ENCODE measurements at places on chromosomes 5 and 9. TPM values are rescaled to one million over a fixed set of nuclear protein-coding genes. Genes with fewer than 3 reads are reported as not detected.

Gene TSLP
- not detected for total RNA-seq

Gene LSM11
- total RNA-seq: 5.3 TPM

Gene NUTM2G
- total RNA-seq: not detected

Gene MSX2
- total RNA-seq: not detected

Gene C9orf50
- total RNA-seq: not detected

Gene CD14
- 96.6 TPM for total RNA-seq

Gene BRD3
- total RNA-seq: 47.9 TPM

Gene MARCHF11
- not detected for total RNA-seq

Gene HNRNPA0
- 14.9 TPM for total RNA-seq

Gene CCL21
- not detected for total RNA-seq

Gene INSYN2B
- not detected for total RNA-seq

Gene SRD5A1
- total RNA-seq: 8.5 TPM

Gene N4BP3
- total RNA-seq: 0.07 TPM

Gene PGGT1B
- total RNA-seq: 16.6 TPM

Gene KIF20A
- total RNA-seq: 1.1 TPM

Gene TRIM36
- total RNA-seq: 4.6 TPM

Gene NMUR2
- not detected for total RNA-seq

Gene SCGB3A2
- not detected for total RNA-seq

Gene TMEM215
- total RNA-seq: not detected

Gene SH3PXD2B
- 42.0 TPM for total RNA-seq

Gene CNTNAP3B
- 94.8 TPM for total RNA-seq

Gene KCNN2
- not detected for total RNA-seq

Gene EGFLAM
- 10.7 TPM for total RNA-seq

Gene ADAMTS12
- 8.0 TPM for total RNA-seq

Gene MYOZ3
- total RNA-seq: 0.81 TPM

Gene C1QTNF2
- 8.3 TPM for total RNA-seq

Gene FRMD3
- total RNA-seq: 5.2 TPM

Gene C5orf63
- 1.1 TPM for total RNA-seq

Gene HTR4
- total RNA-seq: 3.9 TPM

Gene GRXCR2
- total RNA-seq: not detected

Gene RORB
- total RNA-seq: 0.85 TPM

Gene ZNF300
- total RNA-seq: 8.0 TPM

Gene PCDH1
- 43.4 TPM for total RNA-seq

Gene IL31RA
- total RNA-seq: 1.1 TPM

Gene FAM170A
- total RNA-seq: not detected

Gene ZFYVE16
- total RNA-seq: 36.8 TPM

Gene NME5
- total RNA-seq: not detected

Gene SMARCA2
- 118 TPM for total RNA-seq

Gene EGR1
- total RNA-seq: 98.3 TPM

Gene ITK
- 3.4 TPM for total RNA-seq

Gene SLC25A48
- total RNA-seq: 2.8 TPM

Gene CRB2
- total RNA-seq: not detected

Gene SPATA31E1
- not detected for total RNA-seq
